ENCODE measurements at places on chromosomes 16 and 17. TPM values are rescaled to one million over a fixed set of nuclear protein-coding genes. Genes with fewer than 3 reads are reported as not detected.
A peak's percentile ranks its signal among the peaks of the same experiment; 100 is the strongest.

- no peak overlapping the region for H3K27ac ChIP-seq
- no peaks in the 10 kb centered on the region for H3K4me1 ChIP-seq
- no peaks in the 10 kb centered on the region for H3K27me3 ChIP-seq
Observed at GRCh38 chr16:16151315-16151714, 72.0 kb downstream of the ABCC6 start.

DNA sequence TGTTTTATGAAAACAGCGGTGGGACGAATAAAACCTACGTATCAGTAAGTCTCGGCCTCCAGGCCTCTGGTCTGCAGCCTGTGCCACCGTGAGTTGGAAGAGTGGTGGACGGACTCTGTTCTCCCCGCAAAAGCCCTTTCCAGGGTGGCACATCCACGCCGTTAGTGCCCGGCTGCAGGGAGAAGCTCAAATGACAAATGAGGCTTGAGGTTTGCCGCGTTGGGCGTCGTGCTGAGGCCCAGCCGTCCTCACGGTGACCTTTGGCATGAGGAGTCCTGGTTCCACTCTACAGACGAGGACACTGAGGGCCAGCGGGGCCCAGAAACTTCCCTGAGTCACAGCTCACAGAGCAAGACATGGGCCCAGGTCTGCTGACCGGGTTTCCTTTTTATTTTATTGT, 40.2 kb downstream of the JPH3 start:
- no peak overlapping the region for H3K27ac ChIP-seq
- DNase-seq: no peak
- H3K36me3 ChIP-seq: no peaks in the 10 kb centered on the region
- no peaks in the 10 kb centered on the region for H3K4me1 ChIP-seq
- H3K4me3 ChIP-seq: no peak overlapping the region

DNA sequence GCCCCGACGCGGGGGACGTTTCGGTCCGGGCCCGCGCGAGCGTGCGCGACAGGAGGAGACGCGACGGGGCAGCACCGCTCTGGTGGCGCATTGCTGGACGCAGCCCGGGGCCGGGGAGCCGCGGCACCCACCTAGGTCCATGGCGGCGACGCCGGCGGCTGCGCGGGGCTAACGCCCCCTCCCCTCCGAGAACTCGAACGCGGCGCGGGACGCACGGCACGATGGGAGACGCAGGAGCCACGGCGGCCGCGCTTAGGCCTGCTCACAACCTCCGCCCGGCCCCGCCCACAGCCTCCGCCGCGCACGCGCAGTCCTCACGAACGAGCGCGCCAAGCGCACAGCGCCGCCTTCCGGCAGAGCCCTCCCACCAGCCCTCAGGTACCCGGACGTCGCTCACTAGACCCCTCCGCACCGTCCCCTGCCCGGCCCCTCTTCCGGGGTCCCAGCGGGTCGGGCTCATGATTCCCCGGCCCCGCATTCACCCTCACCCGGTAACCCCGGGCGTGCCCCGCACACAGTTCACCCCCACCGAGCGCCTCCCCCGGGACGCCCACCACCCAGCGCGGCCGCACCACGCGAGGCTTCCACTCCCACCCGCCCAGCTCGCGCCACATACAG, at the start of gene GEMIN4:
TSS of gene GEMIN4 (minus strand) at position 263 of the 618 bp plus-strand sequence. CDS start at position 141, 122 bp downstream.
- H3K27me3 ChIP-seq: no peaks in the 10 kb centered on the region
- peak within 1 kb of the TSS; percentile 78 for H3K27ac ChIP-seq
- H3K4me1 ChIP-seq: peaks cover 14% of the 10 kb centered on the region
- H3K36me3 ChIP-seq: peaks cover 13% of the 10 kb centered on the region
- peak; percentile 95 for DNase-seq

GRCh38 chr16:59392911-59393310, 658.8 kb upstream of the GOT2 start:
- no peaks in the 10 kb centered on the region for H3K27me3 ChIP-seq
- no peaks in the 10 kb centered on the region for H3K36me3 ChIP-seq
- no peaks in the 10 kb centered on the region for H3K4me1 ChIP-seq
- H3K27ac ChIP-seq: no peak overlapping the region
- no peak for DNase-seq
- H3K4me3 ChIP-seq: no peak overlapping the region

DNA sequence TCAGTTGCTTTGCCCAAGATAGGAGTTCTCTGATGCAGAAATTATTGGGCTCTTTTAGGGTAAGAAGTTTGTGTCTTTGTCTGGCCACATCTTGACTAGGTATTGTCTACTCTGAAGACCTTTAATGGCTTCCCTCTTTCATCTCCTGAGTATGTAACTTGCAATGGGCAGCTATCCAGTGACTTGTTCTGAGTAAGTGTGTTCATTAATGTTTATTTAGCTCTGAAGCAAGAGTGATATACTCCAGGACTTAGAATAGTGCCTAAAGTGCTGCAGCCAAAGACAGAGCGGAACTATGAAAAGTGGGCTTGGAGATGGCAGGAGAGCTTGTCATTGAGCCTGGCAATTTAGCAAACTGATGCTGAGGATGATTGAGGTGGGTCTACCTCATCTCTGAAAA, 8.8 kb upstream of the TANGO6 start:
- no peaks in the 10 kb centered on the region for H3K27me3 ChIP-seq
- H3K4me1 ChIP-seq: no peaks in the 10 kb centered on the region
- H3K4me3 ChIP-seq: no peak overlapping the region
- H3K27ac ChIP-seq: no peak overlapping the region
- H3K36me3 ChIP-seq: no peaks in the 10 kb centered on the region

GRCh38 chr16:2520784-2521531, 787 bp downstream of the AMDHD2 start:
- H3K36me3 ChIP-seq: peaks cover 37% of the 10 kb centered on the region
- peaks cover 66% of the 10 kb centered on the region for H3K4me1 ChIP-seq
- no peaks in the 10 kb centered on the region for H3K27me3 ChIP-seq
- DNase-seq: peak; percentile 90
- peak overlapping the region; percentile 73 for H3K4me3 ChIP-seq
- H3K27ac ChIP-seq: peak overlapping the region; percentile 48

GRCh38 chr17:27158382-27158781, 135.5 kb upstream of the WSB1 start:
- no peaks in the 10 kb centered on the region for H3K36me3 ChIP-seq
- no peak for DNase-seq
- H3K27ac ChIP-seq: no peak overlapping the region
- no peak overlapping the region for H3K4me3 ChIP-seq

DNA sequence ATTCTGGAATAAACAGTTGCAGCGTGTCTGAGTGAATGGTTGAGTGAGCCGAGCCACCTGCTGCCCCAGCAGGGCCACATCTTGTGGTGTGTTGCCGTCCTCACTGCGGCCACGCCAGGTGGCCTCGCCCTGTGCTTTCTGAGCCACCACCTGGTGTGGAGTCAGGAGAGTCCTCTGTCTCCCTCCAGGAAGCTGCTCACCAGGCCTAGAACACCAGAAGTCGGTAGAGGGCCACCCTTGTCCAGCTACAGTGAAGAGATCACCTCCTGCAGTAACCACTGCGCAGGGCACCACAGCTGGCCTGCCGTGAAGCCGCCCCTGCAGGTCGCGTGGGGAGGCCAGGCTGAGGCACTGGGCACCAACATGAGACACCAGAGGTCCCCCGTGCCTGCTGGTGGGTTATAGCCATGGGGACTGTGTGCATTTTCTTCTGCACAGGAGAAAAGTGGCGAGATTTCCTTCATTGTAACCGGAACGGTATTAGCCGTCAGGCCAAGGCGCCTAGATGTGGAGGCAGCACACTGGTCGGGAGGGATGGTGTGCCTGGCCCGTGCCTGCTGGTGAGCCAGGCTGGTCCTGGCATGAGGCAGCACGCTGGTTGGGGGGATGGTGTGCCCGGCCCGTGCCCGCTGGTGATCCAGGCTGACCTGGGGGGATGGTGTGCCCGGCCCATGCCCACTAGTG, 28.9 kb upstream of the FOXK2 start:
- no peak overlapping the region for H3K27ac ChIP-seq
- peaks cover 24% of the 10 kb centered on the region for H3K4me1 ChIP-seq
- no peak for DNase-seq
- peaks cover 37% of the 10 kb centered on the region for H3K36me3 ChIP-seq
- H3K4me3 ChIP-seq: no peak overlapping the region
- no peaks in the 10 kb centered on the region for H3K27me3 ChIP-seq

GRCh38 chr16:69763599-69763942, 1.4 kb downstream of the WWP2 start:
- H3K27ac ChIP-seq: peak overlapping the region; percentile 95
- H3K4me1 ChIP-seq: peaks cover 34% of the 10 kb centered on the region
- no peak for DNase-seq
- H3K36me3 ChIP-seq: no peaks in the 10 kb centered on the region
- no peaks in the 10 kb centered on the region for H3K27me3 ChIP-seq

- no peak overlapping the region for H3K4me3 ChIP-seq
- H3K36me3 ChIP-seq: no peaks in the 10 kb centered on the region
- H3K4me1 ChIP-seq: no peaks in the 10 kb centered on the region
- DNase-seq: no peak
Observed at GRCh38 chr16:19854543-19854876, 30.1 kb downstream of the GPRC5B start.

- no peaks in the 10 kb centered on the region for H3K27me3 ChIP-seq
- DNase-seq: no peak
- no peaks in the 10 kb centered on the region for H3K4me1 ChIP-seq
- no peak overlapping the region for H3K27ac ChIP-seq
- H3K36me3 ChIP-seq: no peaks in the 10 kb centered on the region
Observed at GRCh38 chr17:29862127-29862526, 67.9 kb downstream of the SSH2 start.

- H3K27me3 ChIP-seq: no peaks in the 10 kb centered on the region
- DNase-seq: no peak
- H3K4me1 ChIP-seq: peaks cover 61% of the 10 kb centered on the region
- H3K27ac ChIP-seq: peak overlapping the region; percentile 83
Observed at GRCh38 chr16:57807252-57807967, 5.1 kb upstream of the KIFC3 start.

DNA sequence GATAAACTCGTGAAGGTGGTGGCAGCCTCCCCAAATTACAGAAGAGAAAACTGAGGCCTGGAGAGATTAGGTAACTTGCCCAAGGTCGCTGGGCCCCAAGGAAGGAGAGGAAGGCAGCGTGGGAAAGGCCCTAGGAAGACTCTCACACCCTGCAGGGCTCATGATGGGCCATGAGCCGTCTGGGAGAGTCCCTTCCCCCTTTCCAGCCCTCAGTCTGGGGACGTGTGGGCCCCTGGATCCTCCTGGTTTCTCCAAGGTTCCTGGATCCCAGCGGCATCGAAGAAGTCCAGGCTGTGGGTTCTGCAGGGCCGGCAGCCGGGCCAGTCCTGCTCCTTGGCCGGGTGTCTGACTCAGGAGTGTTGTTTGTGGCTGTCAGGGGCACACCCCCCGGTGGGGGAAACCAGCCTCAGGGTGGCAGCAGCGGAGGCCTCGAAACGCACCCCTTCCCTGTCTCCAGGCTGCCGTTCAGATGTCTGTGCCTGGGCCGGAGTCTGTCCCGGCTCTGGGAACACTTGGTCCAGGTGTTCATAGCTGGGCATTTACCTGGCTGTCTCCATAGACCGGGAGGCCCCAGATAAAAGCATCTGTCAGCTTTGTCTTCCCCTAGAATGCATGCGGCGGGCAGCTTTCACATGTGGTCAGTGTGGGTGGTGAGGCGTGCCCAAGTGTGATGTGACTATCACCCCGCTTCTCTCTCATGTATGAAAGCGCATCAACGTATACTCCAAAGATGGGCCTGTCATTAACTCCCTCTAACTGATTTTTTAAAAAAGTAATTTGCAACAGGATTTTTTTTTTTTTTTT, 3.7 kb upstream of the RAP1GAP2 start:
- no peak for DNase-seq
- no peak overlapping the region for H3K27ac ChIP-seq
- no peak overlapping the region for H3K4me3 ChIP-seq
- no peaks in the 10 kb centered on the region for H3K4me1 ChIP-seq

GRCh38 chr17:10130263-10130662, 68.1 kb downstream of the GAS7 start:
- H3K4me3 ChIP-seq: no peak overlapping the region
- H3K4me1 ChIP-seq: peaks cover 16% of the 10 kb centered on the region
- H3K36me3 ChIP-seq: no peaks in the 10 kb centered on the region
- DNase-seq: no peak
- H3K27me3 ChIP-seq: no peaks in the 10 kb centered on the region

GRCh38 chr16:49441366-49441780, 67.8 kb downstream of the C16orf78 start:
- no peaks in the 10 kb centered on the region for H3K36me3 ChIP-seq
- no peak overlapping the region for H3K4me3 ChIP-seq
- H3K4me1 ChIP-seq: peaks cover 7% of the 10 kb centered on the region
- DNase-seq: peak; percentile 35
- no peaks in the 10 kb centered on the region for H3K27me3 ChIP-seq

GRCh38 chr16:84156342-84156784, 11.3 kb downstream of the DNAAF1 start:
- H3K36me3 ChIP-seq: no peaks in the 10 kb centered on the region
- no peak for DNase-seq
- H3K27ac ChIP-seq: no peak overlapping the region
- no peak overlapping the region for H3K4me3 ChIP-seq

DNA sequence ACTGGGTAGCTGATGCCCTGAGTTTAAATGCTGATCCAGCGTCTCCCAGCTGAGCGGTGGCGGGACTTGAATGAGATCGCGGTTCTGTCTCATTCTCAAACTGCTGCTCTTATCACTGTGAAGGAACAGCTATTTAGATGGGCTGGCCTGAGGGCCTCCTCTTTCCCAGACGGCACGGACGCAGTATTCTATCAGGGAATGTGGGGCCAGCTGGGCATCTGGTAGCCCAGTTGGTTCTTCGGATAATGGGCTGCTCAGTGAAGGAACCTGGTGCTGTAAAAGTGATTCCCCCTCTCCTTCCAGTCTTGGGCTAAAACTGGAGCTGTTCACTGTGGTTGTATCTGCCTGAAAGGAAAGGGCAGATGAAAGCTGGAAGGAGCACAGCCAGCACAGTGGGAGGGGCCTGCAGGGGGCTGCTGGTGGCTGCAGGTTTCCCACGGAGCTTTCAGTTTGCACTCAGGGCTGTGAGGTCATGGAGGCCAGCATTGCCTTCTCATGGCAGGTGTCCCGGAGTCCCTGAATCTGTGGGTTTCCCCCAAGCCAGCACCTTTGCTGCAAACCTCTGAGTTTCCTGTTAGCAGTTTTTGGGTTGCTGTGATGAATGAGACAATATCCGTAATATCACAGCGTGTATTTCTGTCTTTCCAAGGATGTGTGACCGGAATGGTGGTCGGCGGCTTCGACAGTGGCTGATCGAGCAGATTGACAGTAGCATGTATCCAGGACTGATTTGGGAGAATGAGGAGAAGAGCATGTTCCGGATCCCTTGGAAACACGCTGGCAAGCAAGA, 3.6 kb downstream of the IRF8 start:
- H3K4me3 ChIP-seq: no peak overlapping the region
- H3K27me3 ChIP-seq: no peaks in the 10 kb centered on the region
- DNase-seq: no peak
- H3K36me3 ChIP-seq: no peaks in the 10 kb centered on the region

- H3K4me3 ChIP-seq: peak overlapping the region; percentile 55
- peak overlapping the region; percentile 94 for H3K27ac ChIP-seq
- peaks cover 31% of the 10 kb centered on the region for H3K4me1 ChIP-seq
- no peaks in the 10 kb centered on the region for H3K27me3 ChIP-seq
- peaks cover 14% of the 10 kb centered on the region for H3K36me3 ChIP-seq
- DNase-seq: peak; percentile 86
Observed at GRCh38 chr17:82592767-82593589, 55.3 kb downstream of the WDR45B start.

The KRT33B gene
- not detected for total RNA-seq

The CDH1 gene
- total RNA-seq: 174 TPM

The GRB7 gene
- total RNA-seq: 28.6 TPM

The NPB gene
- total RNA-seq: 0.37 TPM

Measured in upper lobe of left lung (tissue), 6 donors.